Tibial nerve (tissue), 4 donors: ENCODE measurements at places on chromosomes 16 and 17. TPM values are rescaled to one million over a fixed set of nuclear protein-coding genes. Genes with fewer than 3 reads are reported as not detected.

GRCh38 chr17:60371818-60372510 lies 20.0 kb downstream of the USP32 start:
- H3K4me1 ChIP-seq = no peaks in the 10 kb centered on the region
- no peaks in the 10 kb centered on the region for H3K36me3 ChIP-seq
- H3K4me3 ChIP-seq = no peak overlapping the region
- no peak for DNase-seq
- no peaks in the 10 kb centered on the region for H3K27me3 ChIP-seq

Gene BRICD5
- 19.8 TPM for total RNA-seq

DNA sequence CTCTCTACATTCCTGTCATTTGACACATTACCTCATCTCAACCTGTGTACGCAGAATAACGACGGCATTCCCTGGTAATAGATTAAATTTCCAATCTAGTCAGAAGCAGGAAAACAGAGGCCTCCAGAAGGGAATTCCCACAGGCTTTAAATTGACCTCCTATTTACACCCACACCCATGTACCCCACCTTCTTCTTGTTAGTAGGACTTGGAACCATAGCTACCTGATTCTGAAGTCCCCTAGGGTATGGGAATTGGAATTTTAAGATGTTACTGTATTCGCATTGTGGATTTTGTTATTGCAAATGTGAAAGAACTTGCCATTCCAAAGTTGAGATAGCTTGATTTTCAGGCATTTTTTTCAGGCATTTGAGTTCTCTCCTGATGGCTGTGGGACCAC lies 377.5 kb upstream of the DYNLRB2 start:
- H3K27ac ChIP-seq = no peak overlapping the region
- H3K4me1 ChIP-seq = no peaks in the 10 kb centered on the region
- no peak overlapping the region for H3K4me3 ChIP-seq
- DNase-seq = no peak

Gene RILP
- 59.0 TPM for total RNA-seq

- no peaks in the 10 kb centered on the region for H3K27me3 ChIP-seq
- no peak overlapping the region for H3K27ac ChIP-seq
- no peak for DNase-seq
Measured at GRCh38 chr17:65662196-65662595, 100.7 kb upstream of the AXIN2 start.
